Activated CD8-positive, alpha-beta memory T cell treated with anti-CD3 and anti-CD28 coated beads for 4 hours (primary cell): ENCODE measurements at places on chromosomes 2 and 18.

- DNase-seq = no peak
Observed at GRCh38 chr2:219912491-219912921, 285.1 kb downstream of the SLC4A3 start.

DNA sequence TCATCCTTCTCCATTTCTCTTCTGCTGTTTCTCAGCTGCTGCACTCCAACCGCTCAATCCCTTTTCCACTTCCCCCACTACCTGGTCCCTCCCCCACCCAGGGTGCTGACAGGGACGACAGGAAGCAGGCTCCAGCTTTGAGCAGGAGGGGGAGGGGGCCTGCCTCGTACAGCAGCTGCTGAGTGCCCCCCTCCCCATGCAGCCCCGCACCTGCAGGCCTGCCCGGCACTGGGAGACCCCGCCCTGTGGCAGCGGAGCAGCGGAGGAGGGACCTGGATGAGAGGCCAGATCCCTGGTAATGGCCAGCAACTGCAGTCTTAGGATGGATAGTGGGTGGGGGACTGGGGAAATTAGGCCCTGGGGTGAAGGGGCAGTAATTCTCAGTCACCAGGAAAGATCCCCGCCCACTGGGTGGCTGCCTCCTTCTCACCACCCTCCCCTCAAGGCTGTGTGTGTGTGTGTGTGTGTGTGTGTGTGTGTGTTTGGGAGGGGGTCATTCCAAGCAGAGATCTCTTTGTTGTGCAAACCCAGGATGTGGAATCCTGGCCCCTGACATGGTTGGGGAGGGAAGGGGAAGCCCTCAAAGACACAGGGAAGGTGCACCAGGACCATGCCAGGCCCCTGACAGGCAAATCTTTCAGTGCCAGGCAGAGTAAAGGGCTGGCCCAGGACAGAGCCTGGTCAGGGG lies 6.8 kb upstream of the CRYBA2 start:
- no peak for DNase-seq

- DNase-seq = no peak
Observed at GRCh38 chr18:47247416-47248114, 3.9 kb downstream of the SKOR2 start.

GRCh38 chr2:166727095-166727494 lies 161.2 kb upstream of the XIRP2 start:
- DNase-seq = no peak

DNA sequence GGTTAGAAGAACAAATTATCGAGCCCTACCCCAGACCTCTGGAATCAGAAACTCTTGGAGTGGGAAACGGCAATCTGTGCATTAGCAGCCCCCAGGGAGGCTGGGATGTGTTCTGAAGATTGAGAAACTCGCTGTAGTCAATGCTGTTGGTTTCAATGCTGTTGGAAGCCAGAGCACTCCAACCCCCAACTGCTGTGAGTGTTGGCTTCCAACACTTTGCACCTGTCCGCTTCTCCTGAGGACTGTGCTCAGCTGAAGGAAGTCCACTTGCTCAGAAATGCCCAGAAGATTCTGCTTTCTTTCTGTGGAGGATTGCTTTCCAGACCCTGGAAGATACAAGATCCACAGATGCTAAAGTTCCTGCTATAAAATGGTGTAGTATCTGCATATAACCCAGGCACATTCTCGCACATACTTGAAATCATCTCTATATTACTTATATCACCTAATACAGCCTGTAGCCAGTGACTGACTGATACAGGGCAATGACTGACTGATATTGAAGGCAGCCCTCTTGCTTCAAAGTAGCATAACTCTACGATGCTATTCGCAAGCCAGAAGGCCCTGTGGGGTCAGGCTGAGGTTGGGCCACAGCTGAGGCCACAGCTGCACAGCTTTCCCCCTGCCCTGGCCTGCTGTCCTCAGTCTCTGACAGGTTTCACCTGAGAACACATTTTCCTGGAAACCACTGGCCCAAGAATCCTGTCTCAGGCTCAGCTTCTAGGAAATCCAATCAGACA lies 757.7 kb upstream of the ID2 start:
- DNase-seq = no peak

DNA sequence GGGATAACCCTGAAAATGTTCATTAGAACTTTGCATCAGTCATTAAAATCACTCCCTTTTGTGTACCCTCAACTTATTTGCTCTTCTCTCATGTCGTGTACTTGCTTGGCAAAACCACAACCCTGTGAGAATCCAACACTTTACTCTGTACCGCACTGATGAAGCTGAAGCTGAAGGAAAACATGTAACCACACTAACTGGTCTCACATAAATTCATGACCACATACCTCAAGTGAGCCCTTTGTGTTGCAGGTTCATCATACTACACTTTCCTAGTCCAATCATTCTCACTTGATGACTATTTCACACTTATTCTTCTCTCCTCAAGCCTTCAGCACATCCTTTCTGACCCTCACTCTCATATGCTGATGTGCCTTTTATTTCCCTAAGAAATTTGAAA lies 175.4 kb downstream of the DPP4 start:
- no peak for DNase-seq

GRCh38 chr2:1685078-1685956 lies 59.0 kb downstream of the PXDN start:
- DNase-seq = no peak

GRCh38 chr2:101770726-101771125 lies 73.2 kb downstream of the MAP4K4 start:
- DNase-seq = no peak

GRCh38 chr2:67234440-67234839 lies 162.7 kb upstream of the ETAA1 start:
- DNase-seq = no peak

DNA sequence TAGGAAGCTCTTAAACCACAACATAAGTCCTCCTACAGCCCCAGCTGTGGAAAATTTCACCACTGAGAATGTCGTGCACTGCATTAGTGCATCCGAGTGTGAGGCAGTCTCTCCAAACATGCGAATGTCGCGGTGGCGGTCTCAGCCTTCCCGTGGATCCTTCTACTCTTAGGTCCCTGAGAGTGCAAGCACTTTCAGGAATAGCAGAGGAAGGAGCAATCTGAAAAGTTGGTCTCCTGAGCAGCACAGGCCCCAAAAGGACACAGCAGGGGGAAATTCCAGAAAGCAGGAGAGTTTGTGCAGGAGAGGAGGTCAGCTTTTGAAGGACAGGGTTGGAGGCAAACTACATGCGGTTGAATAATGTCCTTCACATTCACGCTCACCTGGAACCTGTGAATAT lies 440.5 kb upstream of the SMIM21 start:
- no peak for DNase-seq

DNA sequence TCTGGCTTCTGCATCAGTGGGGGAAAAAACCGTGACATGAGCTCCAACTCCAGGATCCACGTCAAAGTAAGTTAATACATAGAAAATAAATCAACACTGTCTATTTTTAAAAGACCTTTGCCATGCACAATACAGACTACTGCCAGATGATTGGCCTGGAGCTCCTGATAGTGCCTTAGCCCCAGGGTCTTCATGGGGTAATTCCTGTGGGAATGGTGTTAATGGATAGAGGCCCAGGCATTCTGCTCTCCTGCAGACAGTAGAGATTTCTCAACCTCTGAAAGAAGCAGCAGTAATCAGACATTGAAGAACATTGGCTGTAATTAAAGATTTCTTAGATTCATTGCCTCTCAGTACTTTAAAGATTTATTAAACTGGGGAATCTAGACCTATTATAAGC lies 4.3 kb upstream of the PLCL1 start:
- DNase-seq = no peak

DNA sequence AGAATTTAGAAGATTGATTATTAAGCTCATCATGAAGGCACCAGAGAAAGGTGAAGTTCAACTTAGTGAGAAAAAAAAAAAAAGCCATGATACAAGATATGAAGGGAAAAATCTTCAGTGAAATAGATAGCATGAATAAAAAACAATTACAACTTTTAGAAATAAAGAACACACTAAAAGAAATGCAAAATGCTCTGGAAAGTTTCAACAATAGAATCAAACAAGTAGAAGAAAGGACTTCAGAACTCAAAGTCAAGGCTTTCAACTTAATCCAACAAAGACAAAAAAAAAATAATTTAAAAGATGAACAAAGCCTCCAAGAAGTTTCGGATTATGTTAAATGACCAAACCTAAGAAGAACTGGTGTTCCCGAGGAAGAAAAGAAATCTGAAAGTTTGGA lies 105.5 kb downstream of the GRB14 start:
- DNase-seq = no peak

- DNase-seq = no peak
Observed at GRCh38 chr2:120587279-120587996, 148.2 kb upstream of the GLI2 start.

GRCh38 chr18:22670914-22671313 lies 253.2 kb upstream of the CTAGE1 start:
- DNase-seq = no peak

DNA sequence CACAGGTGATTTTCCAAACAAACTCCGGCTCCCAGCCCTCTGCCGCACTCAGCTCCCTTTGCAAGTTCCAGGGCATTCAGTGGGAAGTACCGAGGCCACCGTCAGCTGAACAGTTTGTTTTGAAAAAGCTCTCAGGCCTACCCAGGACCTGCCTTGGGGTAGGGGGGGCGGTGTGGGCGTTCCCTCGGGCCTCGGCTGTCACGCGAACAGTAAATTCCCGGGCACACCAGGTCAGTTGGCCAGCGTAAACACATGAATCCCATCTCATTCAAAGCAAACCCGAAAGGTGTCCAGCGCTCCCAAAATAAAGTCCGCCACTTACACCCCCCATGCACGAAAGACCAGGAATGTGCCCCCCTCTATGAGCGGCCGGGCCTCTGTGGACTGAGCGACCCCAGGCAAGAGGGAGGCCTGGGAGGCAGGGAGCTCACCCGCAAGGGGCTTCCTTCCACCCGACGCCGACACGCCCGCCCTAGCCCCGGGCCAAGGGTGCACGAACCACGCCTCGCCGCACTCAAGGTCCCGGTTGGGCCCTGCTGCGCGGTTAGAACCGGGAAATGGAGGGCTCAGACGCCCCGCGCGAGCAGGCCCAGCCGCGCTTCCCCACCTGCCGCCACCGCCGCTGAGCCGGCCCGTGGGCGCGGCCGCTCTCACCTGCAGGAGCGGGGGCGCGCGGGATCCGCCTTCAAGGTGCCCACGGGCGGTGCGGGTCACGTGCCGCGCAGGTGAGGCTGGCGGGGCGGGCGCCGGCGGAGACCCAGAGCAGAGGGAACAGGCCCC lies at the start of gene WDSUB1:
TSS of gene WDSUB1 (minus strand) at position 775 of the 780 bp plus-strand sequence. CDS start 3,634 bp downstream, outside the sequence.
- DNase-seq = peak; percentile 6

- no peak for DNase-seq
Observed at GRCh38 chr18:24560511-24560981, 100.1 kb downstream of the HRH4 start.

DNA sequence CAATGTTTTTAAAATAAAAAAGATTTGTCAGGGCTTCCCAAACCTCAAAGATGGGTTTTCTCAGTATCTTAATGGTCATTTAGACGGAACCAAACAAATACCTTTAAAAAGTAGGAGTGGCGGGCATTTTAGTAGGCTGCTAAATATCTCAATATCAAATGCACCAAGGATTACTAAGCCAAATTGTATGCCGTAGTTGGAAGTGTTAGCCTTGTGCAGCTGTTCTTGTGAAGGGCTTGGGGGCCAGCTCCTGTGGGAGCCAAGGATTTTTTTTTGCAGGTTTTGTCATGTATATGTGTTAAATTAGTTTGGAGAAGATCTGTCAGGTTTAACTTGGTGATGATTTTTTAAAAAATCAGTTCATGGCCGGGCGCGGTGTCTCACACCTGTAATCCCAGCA lies 52.1 kb downstream of the ACTR2 start:
- DNase-seq = no peak

GRCh38 chr2:8984157-8984556 lies 19.3 kb downstream of the MBOAT2 start:
- DNase-seq = no peak

DNA sequence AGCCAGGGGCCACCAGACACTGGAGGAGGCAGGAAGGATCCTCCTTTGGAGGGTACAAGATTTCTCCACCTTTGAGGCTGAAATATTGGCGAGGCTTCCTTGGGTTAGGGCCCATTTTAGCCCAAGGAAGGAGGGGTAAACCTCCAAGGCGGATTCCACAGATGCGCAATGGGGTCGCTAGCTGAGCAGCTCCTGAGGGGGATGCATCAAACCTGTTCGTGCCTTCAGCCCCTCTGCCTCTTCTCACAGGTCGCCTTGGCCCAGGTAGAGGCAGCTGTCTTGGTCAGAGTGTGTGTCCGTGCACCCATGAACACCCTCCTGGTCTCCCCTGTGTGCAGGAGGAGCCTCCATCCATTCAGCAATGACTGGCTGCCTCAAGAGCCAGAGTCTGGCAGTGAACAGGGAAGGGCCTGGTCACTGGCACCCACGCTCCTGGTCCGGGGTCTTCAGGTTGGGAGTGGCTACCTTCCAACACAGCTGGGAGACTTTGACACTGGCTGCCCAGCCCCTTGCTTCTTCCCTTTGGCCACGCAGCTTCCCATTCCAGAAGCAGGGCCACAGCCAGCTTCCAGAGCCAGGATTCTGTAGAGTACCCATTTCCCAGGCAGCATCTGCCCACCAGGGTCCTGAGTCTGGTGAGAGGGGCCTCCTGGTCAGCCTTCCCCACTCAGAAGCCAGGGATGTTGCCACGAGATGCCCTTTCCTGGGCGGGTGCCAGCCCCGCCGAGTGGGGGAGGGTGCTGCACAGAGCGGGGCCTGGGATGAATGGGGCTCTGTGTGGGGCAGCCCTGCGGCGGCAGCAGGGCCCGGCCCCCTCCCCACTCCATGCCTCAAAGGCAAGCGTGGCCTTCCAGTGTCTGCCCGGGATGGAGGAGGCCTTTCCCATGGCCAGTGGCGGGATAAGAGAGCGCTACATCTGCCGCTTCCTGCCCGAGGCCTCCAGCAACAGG lies 95.8 kb upstream of the GPC1 start:
- DNase-seq = no peak

- DNase-seq = no peak
Observed at GRCh38 chr2:185130685-185131084, 532.4 kb downstream of the ZNF804A start.

- DNase-seq = no peak
Observed at GRCh38 chr2:143150287-143150686, 21.1 kb downstream of the ARHGAP15 start.

GRCh38 chr2:158932131-158932645 lies 36.3 kb upstream of the TANC1 start:
- DNase-seq = no peak

GRCh38 chr2:151996243-151997003 lies 102.4 kb downstream of the CACNB4 start:
- DNase-seq = no peak

GRCh38 chr2:14661163-14661562 lies 28.6 kb downstream of the LRATD1 start:
- no peak for DNase-seq

DNA sequence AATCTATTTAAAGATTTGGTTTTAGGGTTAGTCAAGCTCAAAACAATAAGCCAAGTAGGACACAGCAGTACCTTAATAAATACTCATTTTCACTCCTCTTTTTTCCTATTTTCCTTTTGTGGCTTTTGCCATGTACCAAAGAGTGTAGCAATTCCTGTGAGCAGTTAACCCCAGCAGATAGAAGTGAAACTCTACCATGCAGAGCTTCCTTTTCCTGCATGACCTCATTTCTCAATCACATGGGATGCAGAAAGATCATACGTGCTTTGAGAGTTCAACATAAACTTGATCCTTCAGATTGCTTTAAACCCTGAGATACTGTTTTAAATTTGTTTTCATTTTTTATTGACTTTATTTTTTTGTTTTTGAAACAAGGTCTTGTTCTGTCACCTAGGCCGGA lies 99.1 kb upstream of the ARHGAP15 start:
- DNase-seq = no peak
